Lower leg skin (tissue), 4 donors: ENCODE measurements at places on chromosomes 2 and 18.

DNA sequence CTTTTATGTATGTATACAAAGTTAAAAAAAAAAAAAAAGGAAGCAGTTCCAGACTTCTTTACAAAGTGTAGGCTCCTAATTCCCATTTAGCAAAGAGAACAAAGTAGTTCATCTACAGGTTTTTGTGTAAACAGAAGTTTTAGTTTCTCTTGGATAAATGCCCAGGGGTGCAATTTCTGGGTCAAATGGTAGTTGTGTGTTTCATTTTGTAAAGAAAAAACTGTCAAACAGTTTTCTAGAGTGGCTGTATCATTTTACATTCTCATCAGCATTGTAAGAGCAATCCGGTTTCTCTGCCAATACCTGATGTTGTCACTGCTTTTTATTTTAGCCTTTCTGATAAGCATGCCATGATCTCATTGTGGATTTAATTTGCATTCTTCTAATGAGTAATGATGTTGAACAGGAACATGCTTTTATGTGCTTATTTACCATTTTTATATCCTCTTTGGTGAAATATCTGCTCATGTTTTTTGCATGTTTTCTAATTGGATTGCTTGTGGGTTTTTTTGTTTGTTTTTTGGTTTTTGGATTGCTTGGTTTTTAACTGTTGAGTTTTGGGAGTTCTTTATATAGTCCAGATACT is 16.6 kb upstream of the PSME4 start:
- no peak for DNase-seq

- no peak for DNase-seq
Measured at GRCh38 chr2:216615298-216616082, 17.7 kb upstream of the IGFBP2 start.

DNA sequence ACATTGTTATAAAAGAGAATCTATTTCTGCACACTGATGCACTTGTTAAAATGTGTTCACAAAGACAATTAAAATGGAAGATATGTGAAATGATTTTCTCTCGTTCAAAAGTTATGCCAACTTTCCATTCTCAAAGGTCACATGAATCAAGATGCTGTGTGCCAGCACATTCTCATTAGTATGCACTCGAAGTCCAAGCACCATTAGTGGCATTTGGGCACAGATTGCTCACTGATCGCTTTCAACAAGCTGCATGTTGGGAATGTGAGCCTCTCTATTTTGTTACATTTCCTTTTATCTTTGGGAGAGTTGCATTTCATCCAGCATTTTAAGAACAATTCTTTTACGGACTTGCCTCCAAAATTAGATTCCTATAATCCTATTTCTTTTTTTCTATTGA is 398.9 kb downstream of the FBXO15 start:
- no peak for DNase-seq

DNA sequence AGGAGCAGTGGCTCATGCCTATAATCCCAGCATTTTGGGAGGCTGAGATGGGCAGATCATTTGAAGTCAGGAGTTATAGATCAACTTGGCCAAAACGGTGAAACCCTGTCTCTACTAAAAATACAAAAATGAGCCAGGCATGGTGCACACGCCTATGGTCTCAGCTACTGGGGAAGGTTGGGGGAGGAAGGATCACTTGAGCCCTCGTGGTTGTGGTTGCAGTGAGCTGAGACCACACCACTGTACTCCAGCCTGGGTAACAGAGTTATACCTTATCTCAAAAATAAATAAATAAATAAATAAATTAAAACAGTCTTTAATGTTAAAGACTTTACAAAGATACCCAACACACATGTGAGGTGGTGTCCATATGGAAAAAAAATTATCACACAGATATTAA is 134.0 kb downstream of the C2orf74 start:
- no peak for DNase-seq

- DNase-seq = no peak
Measured at GRCh38 chr2:42648796-42649195, 80.4 kb downstream of the MTA3 start.

DNA sequence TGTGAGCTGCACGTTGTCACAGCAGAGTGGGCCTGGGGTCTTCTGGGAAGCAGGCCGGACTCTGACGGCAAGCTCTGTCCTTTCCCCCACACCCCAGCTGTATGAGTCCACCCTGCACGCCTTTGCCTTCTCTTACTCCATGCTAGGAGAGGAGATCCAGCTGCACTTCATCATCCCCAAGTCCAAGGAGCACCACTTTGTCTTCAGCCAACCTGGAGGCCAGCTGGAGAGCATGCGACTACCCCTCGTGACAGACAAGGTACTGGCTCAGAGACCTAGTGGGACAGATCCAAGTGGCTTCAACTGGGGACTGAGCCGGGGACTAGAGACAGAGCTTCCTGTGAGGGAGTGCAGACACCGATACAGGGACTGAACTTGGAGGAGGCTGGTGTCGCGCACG is 40.1 kb downstream of the NTSR2 start:
- peak; percentile 77 for DNase-seq

- no peak for DNase-seq
Measured at GRCh38 chr2:181104512-181105115, 124.2 kb downstream of the UBE2E3 start.

DNA sequence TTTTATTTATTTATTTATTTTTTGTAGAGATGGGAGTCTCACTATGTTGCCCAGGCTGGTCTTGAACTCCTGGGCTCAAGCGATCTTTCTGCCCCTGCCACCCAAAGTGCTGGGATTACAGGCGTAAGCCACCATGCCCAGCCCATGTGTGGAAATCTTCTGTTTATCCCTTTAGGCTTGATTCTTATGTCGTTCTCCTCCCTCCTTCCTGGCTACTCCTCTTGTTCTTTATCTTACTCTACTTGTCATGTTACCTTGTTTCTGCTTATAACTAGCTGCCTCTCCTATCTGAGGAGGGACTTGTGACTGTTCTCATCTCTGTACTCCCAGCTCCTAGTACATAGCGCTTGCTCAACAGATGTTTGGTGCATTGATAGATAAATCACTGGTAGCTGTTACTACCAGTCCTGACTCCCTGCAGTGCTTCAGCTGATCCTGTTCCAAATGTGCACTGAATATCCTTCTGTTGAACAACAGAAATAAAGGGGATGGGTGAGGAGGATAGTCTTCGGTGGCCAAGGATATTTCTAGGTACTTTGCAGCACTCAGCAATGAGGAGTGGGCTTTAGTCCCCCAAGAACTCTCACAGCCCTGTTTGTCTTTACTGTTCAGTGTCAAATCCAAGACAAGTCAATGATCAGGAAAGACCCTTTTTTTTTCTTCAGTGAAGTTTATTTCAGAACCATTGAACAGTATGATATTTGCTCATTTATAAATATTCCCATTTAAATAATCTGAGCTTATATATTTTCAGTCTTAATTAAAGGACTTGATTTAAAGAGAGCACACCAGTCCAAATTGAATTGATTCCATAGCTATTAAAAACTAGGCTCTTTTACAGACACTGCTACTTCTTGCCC is 7.2 kb downstream of the IL1B start:
- DNase-seq = no peak

GRCh38 chr2:47422560-47422959 is 19.6 kb downstream of the MSH2 start:
- no peak for DNase-seq

- DNase-seq = peak; percentile 31
Measured at GRCh38 chr2:128640845-128641360, 322.2 kb upstream of the HS6ST1 start.

GRCh38 chr2:231673348-231673770 is 35.0 kb upstream of the PTMA start:
- DNase-seq = no peak
